Activated naive CD8-positive, alpha-beta T cell treated with anti-CD3 and anti-CD28 coated beads, Interleukin-2, amount 50 U/mL, for 16 hours (primary cell): ENCODE measurements at places on chromosomes 6 and 20.

DNA sequence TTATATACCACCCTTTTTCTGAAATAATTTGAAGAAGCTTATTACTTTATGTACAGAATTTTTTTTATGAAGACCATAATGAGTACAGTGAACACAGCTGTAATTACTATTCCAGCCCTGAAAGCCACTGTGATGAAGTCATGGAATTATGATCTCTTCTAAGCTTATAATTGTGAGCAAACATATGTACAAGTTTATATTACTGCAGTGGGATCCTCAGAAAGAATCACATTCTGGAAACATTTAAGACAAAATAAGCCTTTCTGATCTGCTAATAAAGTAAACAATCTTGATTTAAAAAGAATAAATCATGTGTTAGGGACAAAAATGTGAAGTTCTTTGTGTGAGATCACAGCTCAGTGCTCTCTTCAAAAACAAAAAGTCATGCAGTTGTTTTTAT, 560.4 kb downstream of the CD109 start:
- no peak for DNase-seq

DNA sequence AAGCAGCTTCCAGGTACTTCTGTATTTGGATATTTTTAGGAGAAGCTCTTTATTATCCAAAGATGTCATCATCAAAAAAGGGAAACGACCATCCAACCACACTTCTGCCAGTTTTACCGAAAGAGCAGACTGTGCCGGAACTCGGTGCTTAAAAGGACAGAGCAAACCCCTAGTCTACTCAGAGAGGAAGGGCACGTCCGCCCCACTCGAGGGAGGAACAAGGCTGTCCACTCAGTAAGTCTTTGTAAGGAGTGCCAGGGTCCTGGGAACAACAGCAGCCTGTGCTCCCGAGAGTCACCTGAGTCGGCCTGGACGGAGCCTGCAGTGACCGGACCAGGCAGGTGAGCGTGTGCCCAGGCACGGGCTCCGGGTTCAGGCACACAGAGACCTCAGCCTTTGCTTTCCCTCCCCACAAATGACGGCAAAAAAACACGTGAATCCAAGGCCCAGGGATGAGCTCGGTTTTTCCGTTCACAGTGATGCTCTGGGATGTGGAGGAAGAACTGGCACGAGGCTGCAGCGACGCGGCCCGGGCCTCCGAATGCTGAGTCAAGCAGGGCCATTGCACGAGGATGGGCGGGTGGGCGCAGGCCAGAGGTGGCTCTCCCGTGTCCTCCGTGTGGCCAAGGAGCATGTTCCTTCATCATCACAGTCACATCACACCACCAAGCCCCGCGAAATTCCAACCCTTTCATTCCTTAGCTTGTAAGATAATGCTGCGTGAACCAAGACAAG, 17.4 kb upstream of the SLCO4A1 start:
- DNase-seq: no peak

DNA sequence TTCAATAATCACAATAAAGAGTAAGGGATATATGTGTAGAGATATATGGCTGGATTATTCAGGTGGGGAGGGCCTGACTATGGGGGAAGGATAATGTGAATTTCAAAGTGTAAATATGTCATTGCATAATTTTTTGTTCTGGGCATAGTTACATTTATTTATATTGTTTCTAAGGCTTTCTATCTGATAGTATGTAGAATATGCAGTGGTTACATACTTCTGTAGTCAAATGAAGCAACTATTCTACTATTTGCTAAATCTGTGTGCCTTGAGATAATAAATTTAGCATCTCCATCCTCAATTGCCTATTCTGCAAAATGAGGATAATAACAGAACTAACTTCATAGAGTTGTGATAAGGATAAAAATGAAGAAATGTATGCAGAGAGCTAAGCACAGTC, 359.2 kb downstream of the CDKAL1 start:
- no peak for DNase-seq

DNA sequence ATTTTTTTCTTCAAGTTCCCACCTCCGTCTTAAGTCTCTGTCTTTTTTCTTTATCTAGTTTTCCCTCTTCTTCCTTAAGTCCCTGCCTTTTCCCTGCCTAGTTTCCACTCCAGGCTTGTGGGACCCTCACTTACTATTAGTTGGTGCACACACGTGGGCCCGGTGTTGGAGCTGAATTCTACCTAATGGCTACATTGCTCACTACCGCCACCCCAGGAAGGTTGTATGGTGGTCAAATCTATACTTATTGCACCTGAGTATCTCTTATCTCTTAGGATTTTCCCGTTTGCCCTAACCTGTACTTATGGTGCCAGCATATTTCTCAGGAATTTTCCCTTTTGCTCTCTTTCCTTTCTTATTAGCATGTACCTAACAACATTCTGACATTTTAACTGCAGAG, 692.8 kb downstream of the EPM2A start:
- no peak for DNase-seq

- DNase-seq: no peak
Observed at GRCh38 chr6:108616544-108616943, 55.8 kb downstream of the FOXO3 start.

- no peak for DNase-seq
Observed at GRCh38 chr6:53464927-53465460, 79.9 kb downstream of the GCLC start.

DNA sequence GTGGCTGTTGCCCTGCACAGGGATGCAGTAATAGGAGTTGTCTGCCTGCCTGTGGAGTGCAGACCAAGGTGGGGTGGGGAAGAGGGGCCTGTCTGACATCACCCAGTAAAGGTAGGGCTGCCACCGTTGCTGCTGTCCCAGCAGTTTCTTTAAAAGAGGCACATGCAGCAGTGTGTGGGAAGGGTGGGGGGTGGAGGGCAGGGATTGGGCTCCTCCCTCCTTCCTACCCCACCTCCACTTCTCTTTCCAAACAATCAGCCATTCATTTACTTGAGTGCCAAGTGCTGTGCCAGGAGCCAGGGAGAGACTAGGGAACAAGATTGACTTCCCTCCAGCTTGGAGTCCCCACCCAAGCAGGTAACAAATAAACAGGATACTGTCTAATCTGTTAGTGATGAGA, 66.8 kb upstream of the MYL9 start:
- DNase-seq: no peak

GRCh38 chr6:45619211-45619760, 241.6 kb upstream of the SUPT3H start:
- no peak for DNase-seq

GRCh38 chr20:48523191-48523995, 304.4 kb downstream of the PREX1 start:
- no peak for DNase-seq

DNA sequence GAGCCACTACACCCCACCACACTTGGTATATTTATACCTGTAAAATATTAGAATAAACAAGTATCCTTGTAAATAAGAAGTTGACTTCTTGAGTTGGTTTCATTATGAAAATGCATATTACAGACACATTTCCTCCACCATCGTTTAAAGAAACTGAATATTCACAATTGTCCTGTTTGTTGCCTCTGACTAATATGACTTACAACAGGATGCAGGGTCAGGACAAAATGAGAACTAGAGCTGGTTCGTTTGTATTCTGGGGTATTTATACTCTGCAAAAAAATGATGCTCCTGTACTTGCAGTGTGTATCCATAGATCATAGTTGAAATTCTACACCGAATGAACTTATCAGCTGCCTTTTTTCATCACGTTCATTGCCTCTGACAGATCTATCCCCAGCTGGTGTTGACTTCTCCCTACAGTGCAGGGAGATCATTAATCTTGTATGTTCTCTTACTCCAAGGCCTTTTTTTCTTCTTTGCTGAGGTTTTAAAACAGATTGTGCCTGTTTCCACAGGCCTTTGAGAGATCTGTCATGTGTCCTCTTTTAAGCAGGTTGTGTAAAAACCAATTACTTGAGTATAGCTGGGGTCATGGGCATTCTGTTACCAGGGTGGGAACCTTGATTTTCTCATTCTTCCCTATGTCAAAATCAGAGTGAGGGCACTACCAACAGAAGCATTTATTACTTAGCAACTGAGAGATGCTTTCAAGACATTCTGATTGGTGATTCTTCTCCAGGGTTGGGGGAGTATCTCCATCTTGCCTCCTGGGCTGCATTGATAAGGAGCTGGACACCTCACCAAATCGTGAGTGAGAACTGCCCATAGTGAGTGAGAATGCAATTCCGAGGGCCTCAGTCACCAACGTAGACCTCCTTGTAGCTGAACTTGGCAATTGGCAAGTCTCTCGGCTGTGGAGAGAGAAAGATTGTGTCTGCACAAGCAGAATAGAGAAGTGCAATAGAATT, 78.8 kb upstream of the CD83 start:
- no peak for DNase-seq

DNA sequence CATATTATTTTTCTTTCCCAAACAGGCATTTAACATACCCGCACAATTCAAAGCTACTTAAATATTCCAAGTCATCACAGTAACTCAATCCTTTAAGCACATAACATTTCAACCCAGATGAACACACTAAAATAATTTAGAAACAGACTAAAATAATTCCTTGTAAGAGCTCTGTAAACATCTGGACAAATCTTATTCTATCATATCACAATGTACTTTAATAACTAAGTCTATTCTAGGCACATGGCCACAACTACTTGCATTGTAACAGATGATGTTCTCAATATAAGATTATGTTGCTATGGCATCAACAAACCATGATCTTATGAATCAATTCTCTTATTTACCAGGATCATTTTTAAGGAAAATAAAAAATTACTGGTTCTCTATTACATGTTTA, 123.2 kb upstream of the THEMIS start:
- DNase-seq: no peak

DNA sequence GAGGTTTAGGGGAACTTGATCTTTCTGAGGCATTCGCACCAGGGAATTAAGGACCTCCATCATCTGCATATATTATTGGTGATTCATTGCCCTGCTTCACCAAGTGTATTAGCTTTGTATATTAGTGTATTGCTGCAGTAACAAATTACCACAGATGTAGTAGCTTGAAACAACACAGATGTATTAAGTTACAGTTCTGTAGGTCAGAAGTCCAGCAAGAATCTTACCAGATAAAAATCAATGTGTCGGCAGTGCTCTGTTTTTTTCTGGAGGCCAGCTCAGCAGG, 65.8 kb downstream of the HMGN3 start:
- no peak for DNase-seq

DNA sequence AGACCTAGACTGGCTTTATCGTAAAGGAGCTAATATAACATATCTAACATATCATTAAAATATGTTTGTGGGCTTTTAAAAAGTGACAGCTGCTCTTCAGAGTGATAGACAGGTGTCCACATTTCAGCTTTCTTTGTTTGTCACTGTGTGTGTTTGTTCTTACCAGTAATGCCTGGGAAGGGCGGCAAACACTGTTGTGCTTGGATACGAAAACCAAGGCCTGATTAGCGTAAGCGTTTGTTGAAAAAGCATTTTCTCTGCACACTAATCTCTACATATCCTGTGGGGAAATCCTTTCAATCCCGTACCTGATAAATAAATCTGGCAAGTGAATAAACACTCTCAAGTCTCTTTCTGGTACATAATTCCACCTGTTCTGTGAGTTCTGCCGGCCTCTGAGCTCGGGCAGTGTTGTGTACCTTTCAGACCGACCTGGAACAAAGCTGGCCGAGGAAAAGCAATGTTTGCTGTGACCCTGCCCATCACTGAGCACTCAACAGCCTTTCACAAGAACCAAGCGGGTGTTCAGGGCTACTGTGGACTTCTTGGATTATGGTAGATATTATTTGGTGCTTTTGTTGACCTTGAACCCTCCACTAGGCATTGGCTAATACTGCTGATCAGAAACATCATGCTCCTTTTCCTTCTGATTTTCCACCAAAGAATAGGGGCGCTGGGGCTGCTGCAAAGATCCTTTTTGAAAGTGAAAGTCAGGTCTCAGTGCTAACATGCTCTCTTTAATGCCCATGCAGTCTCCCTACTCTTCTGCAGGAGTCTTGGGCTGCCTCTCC, 100.4 kb downstream of the CD83 start:
- DNase-seq: no peak

- DNase-seq: no peak
Observed at GRCh38 chr6:2465336-2465735, 219.9 kb upstream of the GMDS start.

DNA sequence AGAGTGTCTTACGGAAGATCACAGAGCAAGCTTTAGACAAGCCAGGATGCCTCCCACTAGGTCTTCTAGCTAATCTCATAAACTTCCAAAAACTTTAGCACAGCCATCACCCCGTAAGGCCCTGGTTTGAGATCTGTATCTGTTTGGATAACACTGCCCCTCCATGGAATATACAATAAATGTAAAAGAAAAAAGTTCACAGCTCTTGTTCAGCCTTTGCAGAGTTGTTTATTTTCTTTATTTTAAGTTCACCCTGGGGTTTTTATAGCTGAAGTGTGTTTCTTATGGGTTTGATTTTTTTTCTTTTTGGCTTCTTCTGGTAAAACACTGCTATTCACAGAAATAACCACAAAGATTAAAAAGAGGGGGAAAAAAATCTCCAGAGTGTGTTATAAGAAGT, 125.6 kb downstream of the EYA2 start:
- no peak for DNase-seq

GRCh38 chr6:90168693-90169131, 127.9 kb downstream of the BACH2 start:
- DNase-seq: no peak

DNA sequence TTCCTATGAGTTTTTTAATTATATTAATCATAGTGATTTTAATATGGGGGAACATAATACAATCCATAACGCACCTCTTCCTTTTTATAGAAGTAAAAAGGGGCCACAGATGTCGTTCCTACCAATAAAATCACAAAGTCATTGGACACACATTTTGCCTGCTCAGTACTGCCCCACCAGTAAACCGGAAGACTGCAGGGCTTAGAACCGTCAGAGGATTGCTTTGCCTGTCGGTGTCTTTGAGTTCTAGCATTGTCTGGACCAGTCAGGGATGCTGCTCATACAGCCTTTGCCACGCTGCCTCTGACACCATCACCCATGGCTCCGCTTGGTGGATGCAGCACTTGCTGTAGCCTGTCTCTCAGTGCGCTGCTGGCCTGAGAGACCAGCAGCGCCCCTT, 853.6 kb downstream of the C6orf118 start:
- DNase-seq: no peak

DNA sequence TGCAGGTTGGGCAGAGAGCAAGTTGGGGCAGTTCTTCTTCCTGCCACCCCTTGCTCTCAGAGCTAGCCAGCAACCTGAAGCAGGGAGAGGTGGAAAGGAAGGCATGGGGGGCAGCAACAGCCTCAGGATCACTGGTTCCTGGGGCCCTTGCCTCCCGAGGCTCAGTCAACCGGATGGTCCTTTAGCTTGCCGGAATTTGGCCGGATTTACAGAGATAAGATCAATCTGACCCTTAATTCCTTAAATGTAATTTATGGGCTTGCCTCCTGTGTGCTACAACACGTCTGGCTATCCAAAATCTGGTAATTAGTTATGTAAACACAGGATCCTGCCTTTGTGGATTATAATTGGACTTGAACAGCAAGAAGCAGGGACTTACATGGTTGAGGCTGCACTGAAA, 19.5 kb upstream of the TCP11 start:
- DNase-seq: no peak

- no peak for DNase-seq
Observed at GRCh38 chr6:32170294-32170693, 5.6 kb downstream of the AGPAT1 start.
